ENCODE measurements at places on chromosomes 12 and 14.

DNA sequence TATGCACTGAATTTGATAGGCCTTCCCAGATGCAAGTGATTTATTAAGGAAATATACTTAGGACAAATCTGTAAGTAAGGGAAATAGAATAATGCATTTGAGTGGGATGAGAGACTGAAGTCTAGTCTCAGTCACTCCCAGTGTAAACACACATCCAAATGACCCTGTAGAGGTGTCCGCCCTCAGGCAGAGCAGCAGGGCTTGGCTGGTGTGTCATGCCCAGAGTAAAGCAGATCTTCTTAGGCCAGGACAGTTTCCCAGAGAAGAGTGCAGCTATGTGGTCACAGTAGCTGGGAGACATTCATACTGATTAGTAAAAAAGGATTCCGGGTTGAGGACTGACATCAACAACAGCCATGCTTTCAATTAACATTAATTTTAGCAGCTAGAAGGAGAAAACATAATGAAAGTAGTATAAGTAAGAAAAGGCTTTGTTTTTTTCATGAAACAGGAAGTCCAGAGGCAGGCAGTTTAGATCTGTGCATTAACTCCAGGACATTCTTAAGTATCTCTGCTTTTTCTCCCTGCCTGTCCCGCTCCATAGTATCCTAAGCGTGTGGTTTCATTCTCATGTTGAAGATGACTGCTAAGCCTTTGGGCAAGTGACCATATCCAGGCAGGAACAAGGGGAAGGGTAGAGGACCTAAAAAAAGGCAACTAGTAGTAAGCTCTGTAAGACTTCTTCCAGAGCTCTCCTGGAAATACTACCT, 35.7 kb downstream of the CNTN1 start:
- no peak for DNase-seq

- no peak for DNase-seq
These were observed 145.0 kb downstream of the BTG1 start for GRCh38 chr12:92000597-92000996.

DNA sequence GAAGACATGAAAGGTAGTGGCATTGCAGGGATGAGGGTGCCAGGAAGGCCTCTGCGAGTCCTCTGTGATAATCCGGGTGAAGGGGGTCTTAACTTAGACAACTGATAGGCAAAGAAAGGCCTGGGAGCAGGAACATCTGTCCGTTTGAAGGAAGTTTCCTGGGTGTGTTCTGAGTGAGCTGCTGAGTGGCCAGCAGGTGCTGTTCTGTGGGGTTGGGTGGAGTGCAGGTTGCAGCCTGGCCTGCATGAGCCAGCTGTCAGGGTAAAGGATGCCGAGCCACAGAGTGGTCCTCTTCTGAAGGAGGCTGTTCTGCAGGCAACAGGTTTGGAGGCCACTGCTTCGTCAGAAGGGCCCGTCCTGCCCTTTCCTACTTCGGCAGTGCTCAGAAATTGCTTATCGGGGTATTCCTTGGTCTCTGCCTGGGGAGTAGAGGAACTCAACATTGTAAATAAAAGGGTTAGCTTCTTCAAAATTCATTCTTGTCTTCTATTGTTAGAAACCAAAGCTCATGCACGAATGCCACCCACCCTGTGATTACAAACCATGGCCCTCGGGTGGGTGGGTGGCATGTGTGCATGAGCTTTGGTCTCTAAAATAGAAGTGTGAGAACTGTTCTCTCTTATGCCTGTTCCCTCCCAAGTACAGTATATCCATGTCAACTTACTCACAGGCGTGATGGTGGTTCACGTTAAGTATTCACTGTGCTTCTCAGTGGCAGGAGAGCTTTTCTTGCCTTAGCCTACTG, 118.9 kb downstream of the CHST11 start:
- no peak for DNase-seq

GRCh38 chr12:121926874-121927706, 8.7 kb downstream of the CFAP251 start:
- no peak for DNase-seq

DNA sequence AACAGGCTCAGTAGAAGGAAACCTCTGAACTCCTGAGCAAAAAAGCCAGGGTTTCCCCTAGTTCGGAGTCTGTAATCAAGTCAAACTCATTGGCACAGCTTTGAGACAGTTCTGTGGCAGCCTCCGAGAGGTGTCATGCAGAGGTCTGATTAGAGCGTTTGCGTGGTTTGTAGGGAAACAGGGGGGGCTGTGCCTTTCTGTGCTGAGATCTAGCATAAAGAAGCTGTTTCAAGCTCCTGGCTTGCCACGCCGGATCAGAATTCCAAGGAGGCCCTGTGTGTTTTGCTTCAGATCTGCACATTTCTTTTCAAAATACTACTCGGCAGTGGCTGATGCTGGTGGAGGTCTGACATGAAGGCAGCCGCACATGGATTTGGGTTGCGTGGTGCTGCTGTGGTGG, 1.7 kb downstream of the CABP1 start:
- DNase-seq: no peak

Measured in hepatic stellate cell (primary cell).